ENCODE measurements at places on chromosomes 4 and X.

- DNase-seq: no peak
Measured at GRCh38 chr4:924107-925096, 7.7 kb downstream of the GAK start.

DNA sequence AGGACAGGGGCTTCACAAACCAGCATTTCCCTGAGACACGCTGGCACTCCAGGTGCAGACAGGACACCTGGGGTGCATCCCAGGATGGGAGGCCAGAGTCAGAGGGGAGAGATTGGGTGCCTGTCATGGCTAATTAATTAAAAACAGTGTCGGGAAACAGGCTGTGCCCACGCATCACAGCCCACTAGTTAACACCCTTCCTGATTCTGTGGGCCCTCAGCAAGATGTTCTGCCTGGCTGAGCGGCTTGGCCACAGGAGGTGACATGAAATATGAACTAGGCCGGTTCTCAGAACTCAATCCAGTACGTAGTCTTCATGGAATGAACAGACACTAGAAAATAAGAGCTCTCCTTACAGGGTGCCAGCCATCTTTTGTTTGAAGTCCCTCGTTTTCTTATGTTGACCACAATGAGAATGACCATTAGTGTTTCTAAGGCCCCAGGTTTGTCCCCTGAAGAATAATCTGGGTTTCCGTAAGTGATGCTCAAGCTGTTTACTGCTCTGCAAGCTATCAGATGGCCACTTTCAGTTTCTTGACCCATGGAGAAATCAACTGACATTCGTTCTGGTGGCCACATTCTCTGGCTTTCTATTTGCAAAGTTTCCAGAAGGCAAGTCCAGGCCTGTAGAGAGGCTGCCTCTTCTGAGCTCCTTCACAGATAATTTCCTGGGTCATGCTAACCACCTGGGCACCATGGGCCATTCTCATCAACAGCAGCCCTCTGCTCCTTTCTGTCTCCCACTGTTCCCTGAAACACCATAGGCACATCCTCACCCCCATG, 72.3 kb downstream of the SLC34A2 start:
- no peak for DNase-seq

DNA sequence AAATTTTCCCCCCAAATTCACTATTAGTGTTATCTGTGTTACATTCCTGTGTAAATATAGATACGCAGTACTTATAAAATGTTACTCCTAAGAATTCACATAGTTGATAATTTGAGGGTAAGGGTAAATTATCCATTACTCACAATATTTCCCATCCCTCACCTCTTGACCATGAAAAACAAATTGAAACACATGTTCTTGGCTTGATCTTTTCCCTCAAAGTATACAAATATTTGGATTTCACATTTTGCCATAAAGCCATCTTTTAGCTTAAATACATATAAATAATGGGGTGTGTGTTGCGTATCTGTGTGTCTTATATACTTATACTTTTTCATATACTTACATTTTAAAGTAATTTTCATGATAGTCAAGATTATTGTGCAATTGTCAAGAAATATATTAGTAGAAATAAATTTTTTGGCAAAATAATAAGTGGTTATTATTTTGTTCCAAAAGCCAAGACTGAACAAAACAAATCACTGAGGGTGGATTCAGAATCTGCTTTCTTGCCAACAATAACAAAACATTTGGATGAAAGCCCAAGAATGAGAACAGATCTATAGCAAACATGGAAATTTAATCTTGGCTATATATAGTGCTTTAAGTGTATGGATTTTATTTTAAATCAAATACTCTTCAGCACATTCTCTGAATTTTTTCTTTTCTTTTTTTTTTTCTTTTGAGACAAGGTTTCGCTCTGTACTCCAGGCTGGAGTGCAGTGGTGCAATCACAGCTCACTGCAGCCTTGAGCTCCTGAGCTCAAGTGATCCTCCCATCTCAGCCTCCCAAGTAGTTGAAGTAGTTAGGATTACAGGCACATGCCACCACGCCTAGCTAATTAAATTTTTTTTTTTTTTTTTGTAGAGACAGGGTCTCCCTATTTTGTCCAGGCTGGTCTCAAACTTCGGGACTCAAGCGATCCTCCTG, 48.5 kb upstream of the PRSS48 start:
- DNase-seq: no peak

GRCh38 chr4:119729835-119730670, 101.4 kb upstream of the PDE5A start:
- no peak for DNase-seq
